ENCODE measurements at places on chromosomes 12 and 14.
A peak's percentile ranks its signal among the peaks of the same experiment; 100 is the strongest.

DNA sequence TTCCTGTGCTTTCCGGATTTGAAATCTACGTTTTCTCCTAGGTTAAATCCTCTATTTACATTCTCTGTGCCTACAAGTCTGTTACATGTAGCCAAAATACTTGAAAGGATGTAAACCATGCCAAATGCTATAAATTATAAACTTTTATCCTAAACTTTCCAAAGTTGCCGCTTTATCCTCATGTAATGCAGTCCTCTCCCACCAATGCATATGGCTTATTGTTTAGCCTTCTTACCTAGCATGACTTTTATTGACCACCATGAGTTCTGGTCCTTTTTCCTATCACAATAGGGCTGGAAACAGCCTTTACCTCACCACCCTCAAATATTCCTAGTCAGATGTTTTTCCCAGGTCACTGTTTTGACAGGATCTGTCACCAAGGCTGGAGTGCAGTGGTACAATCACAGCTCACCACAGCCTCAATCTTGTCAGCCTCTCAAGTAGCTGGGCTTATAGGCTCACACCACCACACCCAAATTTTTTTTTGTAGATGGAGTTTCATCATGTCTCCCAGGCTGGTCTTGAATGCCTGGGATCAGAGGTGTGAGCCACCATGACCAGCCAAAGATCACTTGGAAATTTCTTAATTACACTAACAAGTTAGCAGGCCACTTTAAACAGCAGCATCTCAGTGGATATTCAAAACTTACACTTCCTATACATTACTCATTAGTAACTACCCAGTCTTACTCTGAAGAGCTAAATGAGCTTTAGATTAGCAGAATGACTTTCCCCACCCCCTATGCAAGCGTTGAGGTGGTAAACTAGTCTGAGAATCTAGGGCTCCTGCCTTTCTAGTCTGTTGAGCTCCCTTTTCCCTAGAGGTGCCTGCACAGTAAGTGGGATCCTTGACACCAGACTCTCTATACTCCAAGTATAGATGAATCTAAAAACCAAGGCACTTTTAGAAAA, 4.1 kb downstream of the TUBA1B start:
- DNase-seq = no peak

DNA sequence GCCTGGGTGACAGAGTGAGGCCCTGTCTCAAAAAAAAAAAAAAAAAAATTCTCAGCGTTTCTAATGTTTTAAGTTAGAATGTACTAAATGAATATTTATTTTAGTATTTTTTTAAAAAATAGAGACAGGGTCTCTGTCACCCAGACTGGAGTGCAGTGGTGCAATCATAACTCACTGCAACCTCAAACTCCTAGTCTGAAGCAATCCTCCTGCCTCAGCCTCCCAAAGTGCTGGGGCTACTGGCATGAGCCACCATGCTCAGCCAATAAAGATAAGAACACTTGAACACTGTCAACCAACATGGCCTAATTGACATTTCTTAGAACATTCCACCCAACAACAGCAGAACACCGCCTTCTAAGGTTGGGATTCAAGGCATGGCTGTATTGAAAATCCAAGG, 5.1 kb upstream of the DYNC1H1 start:
- DNase-seq = no peak

GRCh38 chr14:68458840-68459469, 333.9 kb downstream of the ZFP36L1 start:
- DNase-seq = no peak

DNA sequence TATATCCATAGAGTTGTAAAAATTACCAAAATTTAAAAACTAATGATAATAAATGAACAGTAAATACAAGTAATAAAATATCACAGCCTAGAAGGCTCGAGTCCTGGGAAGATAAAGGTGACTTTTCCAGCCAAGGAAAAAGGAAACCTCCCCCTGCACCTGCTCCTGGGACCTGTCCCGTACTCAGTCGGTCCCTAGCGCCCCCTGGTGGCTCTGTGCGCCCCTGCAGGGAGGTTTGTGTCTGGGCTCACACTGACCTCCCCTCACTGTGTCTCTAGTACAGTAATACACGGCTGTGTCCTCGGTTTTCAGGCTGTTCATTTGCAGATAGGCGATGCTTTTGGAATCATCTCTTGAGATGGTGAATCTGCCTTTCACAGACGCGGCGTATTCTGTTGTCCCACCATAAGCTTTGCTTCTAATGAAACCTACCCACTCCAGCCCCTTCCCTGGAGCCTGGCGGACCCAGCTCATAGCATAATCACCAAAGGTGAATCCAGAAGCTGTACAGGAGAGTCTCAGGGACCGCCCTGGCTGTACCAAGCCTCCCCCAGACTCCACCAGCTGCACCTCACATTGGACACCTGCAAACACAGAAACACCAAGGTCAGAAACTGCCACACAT, 1030.4 kb downstream of the TMEM121 start:
- DNase-seq = no peak

GRCh38 chr14:70029296-70030132, 150.3 kb downstream of the SMOC1 start:
- no peak for DNase-seq

DNA sequence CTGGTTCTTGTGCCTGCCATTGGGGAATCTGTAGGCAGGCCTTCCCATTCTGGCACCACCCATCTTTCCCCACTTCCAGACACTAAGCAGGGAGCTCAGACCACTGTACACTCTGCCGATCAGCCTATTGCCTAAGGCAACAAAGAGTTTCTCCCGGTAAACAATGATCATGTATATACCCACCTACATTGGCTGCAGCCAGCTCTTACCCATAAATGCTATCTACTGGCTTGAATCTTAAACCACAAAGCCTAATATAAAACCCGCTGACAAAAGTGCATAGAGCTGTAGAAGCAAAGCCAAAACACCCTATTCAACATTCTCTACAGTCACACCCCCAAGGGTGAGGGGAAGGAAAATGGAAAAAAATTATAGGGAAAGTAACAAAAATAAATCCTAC, 20.8 kb upstream of the GLIPR1 start:
- no peak for DNase-seq

DNA sequence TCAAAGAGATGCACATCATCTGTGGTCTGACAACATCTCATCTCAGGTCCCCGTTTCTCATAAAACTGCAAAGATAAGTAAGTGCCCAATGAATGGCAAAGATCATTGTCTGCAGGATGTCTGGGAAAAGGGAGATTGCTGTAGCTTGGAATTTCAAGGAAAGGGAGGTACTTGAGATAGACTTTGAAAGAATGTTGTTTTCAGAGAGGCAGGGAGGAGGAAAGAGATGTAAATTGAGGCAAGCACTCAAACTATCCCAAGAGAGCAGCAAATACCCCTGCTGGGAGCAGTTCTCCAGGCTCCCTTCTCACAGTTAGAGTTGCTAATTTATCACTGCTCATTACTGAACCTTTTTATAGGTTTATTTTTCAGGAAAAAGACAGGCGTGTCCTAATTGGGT, 107.1 kb downstream of the MYRFL start:
- DNase-seq = no peak

DNA sequence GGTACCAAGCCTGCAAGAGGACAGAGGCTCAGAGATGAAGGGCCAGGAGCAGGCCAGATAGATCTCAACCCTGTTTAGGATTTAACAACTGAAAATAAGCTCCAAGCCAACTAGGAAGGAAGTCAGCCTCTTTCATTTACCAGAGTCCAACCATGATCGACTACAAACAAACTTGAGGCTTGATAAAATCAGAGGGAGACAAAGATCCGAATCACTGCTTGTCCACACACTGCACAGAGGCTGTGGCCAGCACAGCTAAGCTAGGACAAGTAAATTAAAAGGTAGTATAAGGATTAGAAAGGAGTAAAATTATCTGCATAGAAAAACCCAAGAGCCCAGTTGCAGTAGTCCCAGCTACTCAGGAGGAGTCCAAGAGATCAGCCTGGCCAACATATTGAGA, 40.3 kb downstream of the FAM222A start:
- no peak for DNase-seq

DNA sequence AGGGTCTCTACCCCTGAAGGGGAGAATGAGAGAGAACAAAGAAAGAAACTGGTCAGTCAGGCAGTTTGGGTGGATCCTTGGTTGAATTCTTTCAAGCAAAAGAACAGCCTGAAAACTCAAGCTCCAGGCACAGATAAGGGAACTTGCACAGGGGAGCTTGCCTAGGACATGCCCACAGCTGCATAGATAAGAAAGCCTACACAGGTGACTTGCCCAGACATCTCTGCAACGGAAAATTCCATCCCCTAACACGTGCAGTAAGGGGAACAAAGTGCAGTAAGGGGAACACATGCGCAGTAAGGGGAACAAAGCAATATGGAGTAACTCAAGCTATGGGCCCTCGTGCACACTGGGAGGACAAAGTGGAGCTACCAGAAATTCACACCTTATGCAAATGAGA, 540.1 kb upstream of the MIS18BP1 start:
- no peak for DNase-seq

- peak; percentile 38 for DNase-seq
These were observed 14.1 kb upstream of the AMN1 start for GRCh38 chr12:31742891-31743290.

GRCh38 chr14:30252783-30253674, 305.9 kb upstream of the G2E3 start:
- no peak for DNase-seq

GRCh38 chr14:101711041-101711856, 50.3 kb upstream of the PPP2R5C start:
- no peak for DNase-seq

GRCh38 chr12:76623931-76624330, 64.4 kb upstream of the OSBPL8 start:
- no peak for DNase-seq

GRCh38 chr12:123671876-123672275, 963 bp downstream of the TCTN2 start:
- no peak for DNase-seq

DNA sequence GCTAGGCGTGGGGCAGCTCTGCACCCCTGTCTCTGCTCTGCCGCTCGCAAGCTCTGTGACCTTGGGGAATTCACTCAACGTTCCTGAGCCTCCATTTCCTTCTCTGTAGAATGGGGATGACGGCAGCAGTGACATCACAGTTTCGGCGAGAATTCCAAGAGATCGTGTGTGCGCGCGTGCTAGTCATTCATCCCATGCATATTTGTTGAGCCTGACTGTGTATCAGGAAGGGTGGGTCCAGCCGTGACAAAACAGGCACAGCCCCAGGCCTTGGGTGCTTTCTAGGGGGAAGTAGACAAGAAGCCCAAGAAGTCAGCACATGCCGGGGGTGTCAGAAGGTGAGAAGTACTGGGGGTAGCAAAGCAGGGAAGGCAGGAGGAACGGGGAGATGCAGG, 145.6 kb upstream of the NCOR2 start:
- DNase-seq = no peak

DNA sequence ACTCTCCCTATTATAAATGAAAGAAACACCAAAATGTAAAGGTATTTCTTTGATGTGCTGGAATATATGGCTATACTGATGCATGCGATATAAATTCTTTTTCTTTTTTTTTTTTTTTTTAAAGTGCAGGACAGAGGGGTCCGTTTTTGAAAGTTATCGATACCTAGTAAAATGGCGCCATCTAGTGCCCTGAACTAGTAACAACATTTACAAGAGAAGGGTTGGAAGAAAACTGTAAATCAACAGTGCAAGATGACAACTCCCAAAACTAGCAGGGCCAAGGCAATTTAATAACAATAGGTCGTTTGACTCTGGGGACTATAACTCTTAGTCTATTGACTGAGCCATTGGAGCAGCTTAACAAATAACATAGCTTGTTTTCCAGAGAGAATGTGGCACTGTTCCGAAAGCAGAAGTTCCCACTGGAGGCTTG, 137.7 kb downstream of the SPTSSA start:
- peak; percentile 21 for DNase-seq

- no peak for DNase-seq
These were observed 107.0 kb downstream of the VRK1 start for GRCh38 chr14:96904201-96904600.

DNA sequence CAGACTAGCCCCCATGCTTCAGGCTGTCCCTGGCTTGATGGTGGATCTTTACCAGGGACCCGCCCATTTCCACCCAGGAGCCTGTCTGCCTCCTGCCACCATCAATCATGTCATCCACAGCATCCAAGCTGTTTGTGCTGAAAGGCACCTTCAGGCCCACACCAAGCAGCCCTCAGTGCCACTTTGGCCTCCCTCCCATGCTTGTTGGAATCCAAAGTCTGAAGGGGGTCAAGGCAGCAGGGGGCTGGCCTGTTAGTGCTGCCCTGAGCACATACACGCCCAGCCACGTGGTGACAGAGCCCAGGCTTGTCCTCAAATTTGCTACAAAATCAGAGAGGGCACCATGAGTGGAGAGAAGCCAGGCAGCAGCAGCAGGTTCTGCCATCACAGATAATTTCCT, 1146.8 kb downstream of the FSCB start:
- DNase-seq = no peak

DNA sequence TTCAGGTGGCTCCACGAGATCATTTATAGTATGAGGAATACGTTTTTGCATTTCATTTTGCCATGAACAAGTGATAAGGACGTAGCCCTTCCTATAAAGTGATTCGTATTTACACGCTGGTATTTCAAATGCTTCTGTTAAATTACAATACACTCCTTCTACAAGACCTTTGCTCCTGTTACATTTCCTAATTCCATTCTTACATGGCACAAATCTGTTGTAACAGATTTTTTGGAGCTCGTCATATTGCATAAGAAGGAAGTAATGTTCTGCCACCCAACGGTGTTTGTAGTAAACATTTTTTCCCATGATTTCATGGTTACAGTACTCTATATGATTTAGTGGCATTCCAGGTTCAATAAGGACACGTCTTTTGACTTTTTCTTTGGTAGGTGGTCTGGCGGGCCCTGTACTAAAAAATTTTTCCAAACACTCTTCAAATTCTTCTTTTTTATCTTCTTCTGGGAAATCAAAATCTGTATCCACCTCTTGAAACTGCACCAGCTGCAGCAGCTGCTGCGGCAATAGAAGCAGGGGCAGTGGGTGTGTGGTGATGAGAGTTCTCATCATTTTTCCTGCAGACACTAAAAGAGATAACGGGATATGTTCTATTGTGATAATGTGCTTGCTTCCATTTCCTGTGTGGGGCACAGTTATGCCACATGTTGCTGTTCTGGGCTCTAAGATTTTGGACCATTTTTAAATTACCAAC, 4.2 kb downstream of the RNASE9 start:
- no peak for DNase-seq
